Activated naive CD4-positive, alpha-beta T cell (primary cell): ENCODE measurements at places on chromosomes 2 and 18.

- DNase-seq, result no peak
Observed at GRCh38 chr2:10228611-10229365, 73.9 kb upstream of the HPCAL1 start.

DNA sequence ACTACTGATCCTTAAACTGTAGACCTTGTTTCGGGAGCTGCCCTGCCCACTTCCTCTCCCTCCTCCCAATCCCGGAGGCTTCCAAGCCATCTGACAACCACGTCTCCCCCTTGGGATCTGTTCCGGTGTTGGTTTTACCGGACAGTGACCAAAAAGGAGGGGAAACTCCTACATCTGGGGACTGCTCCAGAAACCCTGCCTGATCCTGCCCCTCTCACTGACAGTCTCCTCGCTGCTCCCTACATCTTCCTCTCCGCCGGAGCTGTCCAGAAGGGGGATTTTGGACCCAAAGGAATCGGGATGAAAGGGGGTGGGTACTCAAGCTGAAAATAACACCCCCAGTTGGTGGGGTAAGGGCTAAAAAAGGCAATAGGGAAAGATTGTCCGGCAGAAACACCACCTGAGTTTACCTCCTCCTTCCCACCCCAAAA lies 1.5 kb downstream of the INO80D start:
- peak; percentile 16 for DNase-seq

- no peak for DNase-seq
Observed at GRCh38 chr2:27856386-27856785, 33.8 kb downstream of the RBKS start.

- no peak for DNase-seq
Observed at GRCh38 chr2:226932443-226932842, 96.6 kb downstream of the RHBDD1 start.

GRCh38 chr2:112317303-112318158 lies 42.1 kb downstream of the ZC3H6 start:
- no peak for DNase-seq

GRCh38 chr2:71419145-71419544 lies 34.2 kb upstream of the DYSF start:
- no peak for DNase-seq

GRCh38 chr2:58054264-58054663 lies 7.7 kb downstream of the VRK2 start:
- DNase-seq, result no peak

DNA sequence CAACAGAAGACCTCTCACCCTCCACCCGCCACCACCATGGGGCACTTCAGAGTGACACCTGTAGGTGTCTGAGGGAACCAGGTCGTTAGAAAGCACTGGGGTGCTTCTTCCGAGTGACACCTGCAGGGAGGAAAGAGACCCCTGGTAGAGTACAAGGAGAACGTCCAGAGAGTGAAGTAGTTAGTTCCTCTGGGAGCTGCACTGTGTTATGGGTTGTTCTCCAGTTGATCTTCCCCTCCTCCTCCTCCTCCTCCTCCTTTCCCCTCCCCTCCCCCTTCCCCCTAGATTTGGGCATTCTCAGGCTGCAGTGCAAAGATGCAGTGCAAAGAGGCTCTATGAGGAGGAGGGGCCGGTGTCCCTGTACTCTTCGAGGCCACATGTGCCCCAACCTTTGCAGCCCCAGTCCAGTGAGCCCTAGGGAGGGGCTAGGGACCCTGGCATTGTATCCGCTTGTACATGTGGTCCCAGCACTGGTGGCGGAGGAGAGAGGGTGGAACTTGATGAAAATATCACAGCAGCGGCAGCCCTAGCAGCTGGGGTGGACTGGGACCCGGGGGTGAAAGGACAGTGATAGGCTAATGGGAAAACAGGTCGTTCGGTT lies 850 bp downstream of the DNAJB2 start:
- DNase-seq, result no peak

DNA sequence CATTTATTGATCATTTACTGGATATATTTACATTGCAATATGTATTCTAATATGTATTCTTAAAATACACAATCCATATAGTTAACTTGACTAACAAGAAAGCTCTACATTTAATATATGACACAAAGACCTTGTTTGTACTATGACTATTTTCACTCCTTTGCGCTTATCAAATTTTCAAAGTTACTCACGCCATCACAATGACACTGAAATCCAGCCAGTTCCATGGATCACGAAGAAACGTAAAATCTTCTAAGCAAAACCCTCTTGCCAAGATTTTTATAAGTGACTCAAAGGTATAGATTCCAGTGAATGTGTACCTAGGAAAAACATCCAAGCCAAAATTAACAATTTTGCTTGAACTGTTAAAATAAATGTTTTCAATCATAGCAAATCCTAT lies 39.6 kb downstream of the SCN3A start:
- DNase-seq, result no peak

- DNase-seq, result no peak
Observed at GRCh38 chr2:21001225-21001946, 42.5 kb downstream of the APOB start.

DNA sequence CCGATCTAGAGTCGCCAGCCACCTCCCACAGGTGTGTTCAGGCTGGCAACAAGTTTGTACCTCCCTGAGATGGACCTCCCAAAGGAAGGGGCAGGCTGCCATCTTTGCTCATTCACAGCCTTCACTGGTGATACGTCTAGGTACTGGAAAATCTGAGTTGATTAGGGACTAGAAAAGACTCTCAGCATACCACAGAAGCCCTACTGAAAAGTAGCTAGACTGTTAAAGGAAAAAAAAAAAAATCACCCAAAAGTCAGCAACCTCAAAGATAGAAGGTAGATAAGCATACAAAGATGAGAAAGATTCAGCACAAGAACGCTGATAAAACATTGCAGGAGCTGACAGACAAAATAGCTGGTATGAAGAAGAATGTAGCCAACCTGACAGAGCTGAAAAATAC lies 128.6 kb upstream of the WDR75 start:
- DNase-seq, result no peak

DNA sequence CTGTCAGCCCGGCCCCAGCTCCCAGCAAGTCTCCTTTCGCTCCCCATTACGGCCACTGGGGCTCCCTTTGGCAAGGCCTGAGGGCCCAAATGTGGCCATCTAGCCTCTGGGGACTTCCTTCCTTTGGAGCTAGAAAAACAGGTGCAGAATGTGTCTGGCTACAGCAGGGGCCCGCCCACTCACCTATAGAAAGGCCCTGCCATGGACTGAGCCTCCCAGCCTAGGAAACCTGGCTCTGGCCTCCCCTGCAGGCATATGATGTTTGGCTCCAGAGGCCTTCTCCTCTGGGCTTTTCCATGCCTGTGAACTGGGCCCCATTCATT lies 55.3 kb upstream of the ALPP start:
- no peak for DNase-seq

GRCh38 chr2:237271698-237272652 lies 142.0 kb downstream of the COL6A3 start:
- no peak for DNase-seq
